ENCODE measurements at places on chromosomes 7 and 10.

GRCh38 chr7:100865372-100865911 is 1.7 kb upstream of the TRIP6 start:
- DNase-seq: no peak
- peaks cover 6% of the 10 kb centered on the region for H3K4me1 ChIP-seq
- no peaks in the 10 kb centered on the region for H3K36me3 ChIP-seq

GRCh38 chr10:78744056-78744455 is 324.7 kb upstream of the ZMIZ1 start:
- H3K27ac ChIP-seq: no peak overlapping the region
- no peaks in the 10 kb centered on the region for H3K36me3 ChIP-seq
- no peak for DNase-seq
- H3K27me3 ChIP-seq: no peaks in the 10 kb centered on the region
- H3K4me3 ChIP-seq: no peak overlapping the region

GRCh38 chr10:116853287-116853686 is 4.0 kb downstream of the ENO4 start:
- H3K36me3 ChIP-seq: no peaks in the 10 kb centered on the region
- H3K4me3 ChIP-seq: no peak overlapping the region
- no peaks in the 10 kb centered on the region for H3K27me3 ChIP-seq
- DNase-seq: no peak

DNA sequence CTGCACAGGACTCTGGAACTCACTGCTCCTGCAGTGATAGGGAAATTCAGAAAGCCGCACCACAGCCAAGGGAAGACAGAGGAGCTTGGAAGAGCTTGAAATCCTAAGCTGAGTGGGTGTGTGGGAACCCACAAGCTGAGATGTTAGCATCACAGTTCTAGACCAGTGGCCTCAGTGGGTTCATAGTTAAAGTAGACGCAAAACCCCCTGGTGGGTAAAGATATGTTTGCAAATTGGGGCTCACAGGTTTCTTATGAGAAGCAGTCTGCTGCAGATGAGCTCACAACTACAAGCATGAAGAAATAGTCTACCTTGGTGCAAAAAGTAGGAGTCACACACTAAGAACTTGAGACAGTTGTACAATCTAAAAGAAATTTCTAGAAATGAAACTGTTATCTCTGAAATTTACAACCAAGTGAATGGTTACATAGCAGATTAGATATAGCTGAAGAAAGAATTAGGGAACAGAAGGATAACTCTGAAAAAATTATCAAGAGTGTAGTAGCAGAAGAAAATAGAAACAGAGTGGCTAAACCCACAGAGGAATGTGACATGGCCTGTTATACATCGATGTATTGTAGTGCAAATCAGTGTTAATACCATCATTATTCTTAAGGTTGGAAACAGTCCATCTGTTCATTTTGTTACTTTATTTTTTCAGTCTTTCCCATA is 77.2 kb downstream of the DYNC2I1 start:
- H3K36me3 ChIP-seq: no peaks in the 10 kb centered on the region
- no peak for DNase-seq

DNA sequence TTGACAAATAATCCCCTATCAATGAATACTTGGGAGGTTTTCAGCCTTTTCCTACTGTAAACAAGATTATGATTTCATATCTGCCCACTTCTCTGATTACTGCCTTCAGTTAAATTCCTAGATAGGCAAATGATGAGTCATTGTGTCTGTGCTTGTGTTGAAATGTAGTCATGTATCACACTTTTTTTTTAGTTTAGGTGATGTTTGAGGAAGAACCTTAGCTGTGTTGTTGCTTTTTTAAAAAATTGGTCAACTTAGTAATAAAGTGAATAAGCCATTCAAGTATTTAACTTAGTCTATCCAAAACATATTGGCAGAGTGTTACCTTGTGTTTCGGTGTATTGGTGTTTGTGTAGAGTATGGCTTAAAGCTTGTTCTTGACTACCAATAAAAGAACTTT is 60.0 kb downstream of the WAC start:
- H3K4me3 ChIP-seq: no peak overlapping the region
- DNase-seq: no peak
- peaks cover 7% of the 10 kb centered on the region for H3K36me3 ChIP-seq
- no peak overlapping the region for H3K27ac ChIP-seq

- H3K27ac ChIP-seq: no peak overlapping the region
- DNase-seq: peak; percentile 10
These were observed 38.8 kb upstream of the SHH start for GRCh38 chr7:155850766-155851678.

DNA sequence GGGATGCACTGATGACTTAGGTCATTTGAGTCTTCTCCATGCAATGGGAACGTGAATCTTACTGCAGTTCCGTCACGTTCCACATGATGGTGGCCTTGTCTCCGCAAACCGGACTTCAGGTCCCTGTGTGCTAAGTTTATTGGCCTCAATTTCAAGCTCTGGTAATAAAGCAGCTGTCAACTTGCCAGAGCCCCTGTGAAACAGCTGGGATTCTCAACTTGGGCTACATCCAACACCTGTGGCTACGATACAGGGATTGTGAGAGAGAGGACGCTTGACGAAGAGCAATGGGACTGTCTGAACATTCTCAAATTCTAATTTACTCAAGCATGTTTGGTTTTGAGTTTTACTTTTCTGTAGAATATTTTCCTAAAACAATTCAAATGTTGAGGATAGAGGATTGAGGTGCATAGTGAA is 174.2 kb downstream of the PTN start:
- peak; percentile 38 for DNase-seq
- H3K27ac ChIP-seq: no peak overlapping the region
- H3K4me3 ChIP-seq: no peak overlapping the region
- no peaks in the 10 kb centered on the region for H3K36me3 ChIP-seq
- no peaks in the 10 kb centered on the region for H3K27me3 ChIP-seq

GRCh38 chr10:47243356-47243755 is 56.6 kb upstream of the GDF10 start:
- no peak overlapping the region for H3K27ac ChIP-seq
- no peaks in the 10 kb centered on the region for H3K27me3 ChIP-seq
- H3K36me3 ChIP-seq: no peaks in the 10 kb centered on the region
- no peak for DNase-seq
- H3K4me1 ChIP-seq: no peaks in the 10 kb centered on the region

GRCh38 chr7:45343746-45344145 is 186.2 kb downstream of the RAMP3 start:
- DNase-seq: no peak
- H3K27ac ChIP-seq: no peak overlapping the region
- H3K4me1 ChIP-seq: no peaks in the 10 kb centered on the region
- no peak overlapping the region for H3K4me3 ChIP-seq
- no peaks in the 10 kb centered on the region for H3K27me3 ChIP-seq

- no peaks in the 10 kb centered on the region for H3K4me1 ChIP-seq
- H3K27me3 ChIP-seq: no peaks in the 10 kb centered on the region
- H3K27ac ChIP-seq: no peak overlapping the region
- no peak overlapping the region for H3K4me3 ChIP-seq
- no peaks in the 10 kb centered on the region for H3K36me3 ChIP-seq
These were observed 411.2 kb downstream of the KCNMA1 start for GRCh38 chr10:77226452-77226851.

DNA sequence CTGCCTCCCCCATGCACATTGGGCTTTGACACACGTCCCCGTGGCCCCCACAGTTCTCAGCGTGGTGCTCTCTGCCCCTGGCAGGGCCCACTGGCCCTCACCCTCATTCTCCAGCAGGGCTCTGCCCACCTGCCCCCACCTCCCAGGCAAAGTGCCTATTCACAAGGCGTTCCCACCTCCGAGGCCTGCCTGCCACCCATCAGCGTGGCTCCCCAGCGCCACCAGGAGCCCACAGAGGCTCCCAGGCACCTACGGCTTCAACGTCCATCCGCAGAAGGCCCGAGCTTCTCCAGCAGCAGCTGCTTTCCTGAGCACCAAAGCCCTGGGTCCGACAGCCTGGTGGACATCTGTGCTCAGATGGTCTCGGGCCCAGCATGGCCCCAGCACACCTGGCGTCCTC is 211.8 kb upstream of the PPP2R2D start:
- no peak for DNase-seq
- H3K27me3 ChIP-seq: no peaks in the 10 kb centered on the region

- H3K27me3 ChIP-seq: no peaks in the 10 kb centered on the region
- H3K27ac ChIP-seq: no peak overlapping the region
- no peaks in the 10 kb centered on the region for H3K4me1 ChIP-seq
- DNase-seq: no peak
These were observed 245.5 kb upstream of the GRB10 start for GRCh38 chr7:51027935-51028830.

- no peaks in the 10 kb centered on the region for H3K27me3 ChIP-seq
- no peaks in the 10 kb centered on the region for H3K36me3 ChIP-seq
- H3K27ac ChIP-seq: no peak overlapping the region
- DNase-seq: no peak
- no peaks in the 10 kb centered on the region for H3K4me1 ChIP-seq
These were observed 23.0 kb upstream of the ZNF467 start for GRCh38 chr7:149796287-149796860.

GRCh38 chr7:116663744-116664143 is 8.3 kb upstream of the MET start:
- H3K4me3 ChIP-seq: no peak overlapping the region
- DNase-seq: no peak
- H3K27me3 ChIP-seq: no peaks in the 10 kb centered on the region
- H3K36me3 ChIP-seq: no peaks in the 10 kb centered on the region
- no peak overlapping the region for H3K27ac ChIP-seq

DNA sequence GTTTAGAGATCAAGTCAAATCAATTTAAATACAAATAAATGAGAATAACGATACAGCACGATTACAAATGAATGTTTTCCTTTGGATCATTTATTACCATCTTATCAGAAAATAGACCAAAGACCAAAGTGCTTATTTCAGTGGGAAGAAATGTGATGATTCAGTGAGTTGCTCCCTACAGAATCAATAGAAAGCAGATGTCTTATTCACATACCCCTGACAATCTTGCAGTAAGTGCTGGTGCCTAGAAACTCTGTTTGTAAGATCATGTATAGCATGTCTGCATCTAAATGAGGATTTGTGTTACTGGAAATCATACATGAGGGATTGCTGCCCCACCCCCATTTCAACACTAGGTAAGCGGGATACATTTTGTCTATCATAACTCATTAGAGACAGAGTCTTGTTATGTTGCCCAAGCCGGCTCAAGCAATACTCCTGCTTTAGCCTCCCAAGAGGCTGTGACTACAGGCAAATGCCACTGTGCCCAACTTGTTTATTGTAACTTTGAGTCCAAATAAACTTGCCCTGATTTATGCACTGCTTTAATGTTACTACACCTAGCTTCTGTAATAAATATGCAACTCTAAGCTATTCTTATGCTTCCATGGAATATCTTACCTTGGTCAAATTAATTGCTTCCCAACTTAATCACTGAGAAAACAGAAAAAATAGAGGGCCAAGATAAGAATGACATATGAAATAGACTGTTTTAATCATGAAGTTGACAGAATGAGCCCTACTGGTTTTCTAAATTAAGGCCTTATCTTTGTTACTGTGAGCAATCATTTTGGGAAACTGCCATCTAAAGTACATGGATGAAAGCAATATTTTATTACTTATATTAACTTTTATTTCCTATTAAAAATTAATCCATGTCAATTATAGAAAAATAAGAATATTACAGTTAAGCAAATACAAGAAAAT is 82.5 kb downstream of the AHR start:
- no peaks in the 10 kb centered on the region for H3K36me3 ChIP-seq
- no peak overlapping the region for H3K4me3 ChIP-seq
- H3K27ac ChIP-seq: no peak overlapping the region
- H3K27me3 ChIP-seq: no peaks in the 10 kb centered on the region
- H3K4me1 ChIP-seq: no peaks in the 10 kb centered on the region
- no peak for DNase-seq

- no peak overlapping the region for H3K27ac ChIP-seq
- H3K36me3 ChIP-seq: no peaks in the 10 kb centered on the region
- H3K4me1 ChIP-seq: no peaks in the 10 kb centered on the region
- DNase-seq: no peak
- no peak overlapping the region for H3K4me3 ChIP-seq
These were observed 111.2 kb downstream of the SEM1 start for GRCh38 chr7:96598421-96598820.

DNA sequence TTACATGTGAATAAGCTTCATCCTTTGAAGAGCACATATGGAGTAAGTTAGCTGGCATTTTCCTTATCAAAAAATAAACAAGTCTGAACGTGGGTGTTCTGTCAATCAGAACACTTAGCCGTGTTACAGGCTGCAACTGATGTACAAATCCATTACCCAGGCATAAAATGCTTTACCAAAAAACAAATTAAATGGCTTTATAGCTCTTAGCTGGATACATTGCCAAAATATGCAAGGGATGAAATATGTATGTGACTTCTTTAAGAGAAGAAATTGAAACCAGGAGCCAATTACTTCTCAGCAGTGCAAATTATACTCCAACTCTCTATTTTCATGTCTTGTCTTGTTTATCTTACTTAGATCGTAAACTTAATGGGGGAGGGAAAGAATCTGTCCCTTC is 214.8 kb downstream of the DGKB start:
- no peak overlapping the region for H3K27ac ChIP-seq
- H3K27me3 ChIP-seq: no peaks in the 10 kb centered on the region
- H3K36me3 ChIP-seq: no peaks in the 10 kb centered on the region
- H3K4me3 ChIP-seq: no peak overlapping the region
- no peaks in the 10 kb centered on the region for H3K4me1 ChIP-seq

GRCh38 chr7:114825423-114825951 is 96.4 kb upstream of the MDFIC start:
- no peak overlapping the region for H3K4me3 ChIP-seq
- no peak overlapping the region for H3K27ac ChIP-seq
- H3K27me3 ChIP-seq: no peaks in the 10 kb centered on the region
- no peaks in the 10 kb centered on the region for H3K36me3 ChIP-seq

DNA sequence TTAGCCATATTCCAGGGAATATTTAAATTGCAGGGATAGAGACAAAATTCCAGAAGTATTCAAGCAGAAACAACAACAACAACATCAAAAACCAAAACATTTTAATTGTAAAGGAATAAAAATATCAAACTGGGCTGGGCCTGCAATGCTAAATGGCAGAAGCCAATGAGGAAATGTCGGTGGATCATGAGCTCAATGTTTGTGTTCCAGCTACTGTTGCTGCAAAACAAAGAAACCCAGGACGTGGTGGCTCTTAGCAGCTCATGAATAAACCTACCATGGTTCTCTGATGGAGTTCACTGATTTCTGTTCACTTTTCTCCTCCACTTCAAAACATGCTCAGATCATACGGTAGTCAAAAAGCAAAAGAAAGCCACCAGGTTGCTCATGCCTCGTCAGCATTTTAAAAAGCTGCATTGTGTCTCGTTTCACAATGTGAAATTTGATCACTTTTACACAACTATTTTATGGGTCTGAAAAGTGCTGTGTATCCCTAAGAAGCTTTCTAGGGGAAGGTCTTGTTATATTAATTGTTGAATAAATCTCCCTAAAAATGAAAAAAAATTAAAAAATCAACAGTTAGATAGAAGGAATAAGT is 54.0 kb downstream of the ASNS start:
- DNase-seq: no peak
- H3K4me1 ChIP-seq: no peaks in the 10 kb centered on the region
- H3K27ac ChIP-seq: no peak overlapping the region
- H3K36me3 ChIP-seq: no peaks in the 10 kb centered on the region

GRCh38 chr10:15455456-15455855 is 84.4 kb upstream of the FAM171A1 start:
- DNase-seq: no peak
- no peaks in the 10 kb centered on the region for H3K27me3 ChIP-seq
- no peak overlapping the region for H3K27ac ChIP-seq
- no peaks in the 10 kb centered on the region for H3K36me3 ChIP-seq
- no peak overlapping the region for H3K4me3 ChIP-seq
- no peaks in the 10 kb centered on the region for H3K4me1 ChIP-seq

GRCh38 chr7:27516421-27516820 is 146.3 kb downstream of the HIBADH start:
- no peak for DNase-seq
- no peak overlapping the region for H3K4me3 ChIP-seq
- no peaks in the 10 kb centered on the region for H3K4me1 ChIP-seq

Measured in colonic mucosa (tissue), 4 donors.